ENCODE measurements at places on chromosomes 12 and 14.

GRCh38 chr12:92065639-92066038 lies 80.0 kb downstream of the BTG1 start:
- DNase-seq: no peak

- DNase-seq: no peak
Measured at GRCh38 chr14:38900887-38901286, 202.1 kb downstream of the SEC23A start.

DNA sequence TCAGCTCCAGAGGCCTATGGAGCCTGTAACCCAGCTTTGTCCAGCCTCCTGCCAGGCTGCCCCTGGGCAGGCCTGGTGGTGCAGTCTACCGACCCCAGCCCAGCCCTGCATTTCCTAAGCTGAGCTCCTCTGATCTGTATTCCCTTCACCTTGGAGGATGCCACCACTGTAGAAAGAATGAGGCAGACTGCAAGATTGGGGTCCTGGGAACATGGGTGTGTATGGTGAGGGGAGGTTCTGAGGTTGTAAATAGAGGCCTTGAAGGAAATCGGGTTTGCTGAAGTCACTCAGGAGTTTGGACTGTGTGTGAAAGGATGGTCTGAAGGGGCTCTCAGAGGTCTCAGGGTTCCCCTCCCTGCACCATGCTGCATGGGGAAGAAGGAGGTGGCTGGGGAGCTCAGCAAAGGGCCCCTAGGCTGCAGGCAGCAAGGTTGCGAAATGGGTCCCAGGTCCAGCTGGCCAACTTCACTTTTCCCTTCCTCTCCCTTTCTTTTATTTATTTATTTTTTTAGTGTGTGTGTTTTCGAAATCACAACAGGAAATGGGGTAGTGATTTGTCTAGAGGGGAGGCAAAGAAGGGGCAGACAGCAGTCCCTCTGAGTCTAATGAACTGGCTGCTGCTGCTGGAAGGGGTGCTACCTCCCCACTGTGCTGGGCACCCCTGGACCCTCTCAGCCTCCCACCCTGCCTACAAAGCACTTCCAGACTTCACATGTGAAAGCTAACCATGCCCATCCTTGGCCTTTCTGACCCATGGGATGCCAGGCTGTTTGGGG lies 1.2 kb upstream of the LRP1-AS start:
- no peak for DNase-seq

DNA sequence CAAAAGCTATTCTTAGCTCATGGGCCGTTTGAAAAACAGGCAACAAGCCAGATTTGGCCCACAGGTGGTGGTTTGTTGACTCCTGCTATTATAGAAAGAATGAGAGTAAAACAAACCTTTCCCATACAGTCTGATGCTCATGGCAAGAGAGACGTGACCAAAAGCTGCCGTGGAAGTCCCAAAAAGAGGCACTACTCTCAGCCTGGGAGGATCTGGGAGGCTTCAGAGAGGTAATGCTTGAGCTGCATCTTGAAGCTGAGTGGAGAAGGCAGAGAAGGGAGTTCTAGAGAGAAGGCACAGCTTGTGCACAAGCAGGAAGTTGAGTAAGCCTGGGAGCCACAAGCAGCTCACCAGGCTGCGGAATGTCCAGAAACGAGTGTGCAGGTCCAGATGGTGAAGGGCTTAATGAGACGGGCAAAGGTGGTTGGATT lies 9.6 kb downstream of the PLXNC1 start:
- DNase-seq: no peak

DNA sequence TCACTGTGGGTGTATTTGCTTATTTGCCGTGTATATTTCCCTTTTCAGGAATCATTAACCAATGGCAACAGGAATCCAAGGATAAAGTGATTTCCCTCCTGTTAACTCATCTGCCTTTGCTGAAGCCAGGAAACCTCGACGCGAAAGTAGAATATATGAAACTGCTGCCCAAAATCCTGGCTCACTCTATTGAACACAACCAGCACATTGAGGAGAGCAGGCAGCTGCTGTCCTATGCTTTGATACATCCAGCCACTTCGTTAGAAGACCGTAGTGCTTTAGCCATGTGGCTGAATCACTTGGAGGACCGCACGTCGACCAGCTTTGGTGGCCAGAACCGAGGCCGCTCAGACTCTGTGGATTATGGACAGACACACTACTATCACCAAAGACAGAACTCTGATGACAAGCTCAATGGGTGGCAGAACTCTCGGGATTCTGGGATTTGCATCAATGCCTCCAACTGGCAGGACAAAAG lies 135.1 kb downstream of the SAMD4A start:
- DNase-seq: no peak

- no peak for DNase-seq
Measured at GRCh38 chr12:120522568-120522967, 6.4 kb downstream of the COQ5 start.

DNA sequence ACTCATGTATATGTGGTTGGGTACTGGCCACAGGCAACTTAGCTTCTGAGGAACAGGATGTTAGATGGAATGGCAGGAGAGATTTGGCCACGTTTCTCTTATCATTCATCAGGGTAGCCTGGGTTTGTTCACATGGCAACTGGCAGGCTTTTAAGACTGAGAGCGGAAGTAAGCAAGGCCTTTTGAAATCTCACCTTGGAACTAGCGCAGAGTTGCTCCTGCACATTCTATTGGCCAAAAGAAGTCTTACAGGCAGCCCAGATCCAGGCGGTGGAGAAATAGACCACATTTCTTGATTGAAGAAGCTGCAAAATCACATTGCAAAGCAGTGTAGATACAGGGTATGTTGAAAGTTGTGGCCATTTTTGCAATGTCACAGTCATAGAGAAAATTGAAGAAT lies 3.7 kb downstream of the CLEC4A start:
- no peak for DNase-seq

DNA sequence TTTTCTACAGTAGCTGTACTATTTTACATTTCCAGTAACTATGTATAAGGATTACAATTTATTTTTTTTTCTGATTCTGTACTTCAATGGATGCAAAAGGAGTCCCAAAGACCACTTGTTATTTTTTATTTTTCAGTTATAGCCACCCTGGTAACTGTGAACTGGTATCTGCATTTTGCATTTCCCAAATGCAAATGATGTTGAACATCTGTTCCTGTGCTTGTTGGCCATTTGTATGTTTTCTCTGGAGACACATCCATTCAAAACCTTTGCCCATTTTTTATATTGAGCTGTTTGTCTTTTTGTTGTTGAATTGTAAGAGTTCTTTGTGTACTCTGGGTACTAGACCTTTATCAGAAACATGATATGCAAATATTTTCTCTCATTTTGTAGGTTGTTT lies 485.6 kb downstream of the LRIG3 start:
- no peak for DNase-seq

DNA sequence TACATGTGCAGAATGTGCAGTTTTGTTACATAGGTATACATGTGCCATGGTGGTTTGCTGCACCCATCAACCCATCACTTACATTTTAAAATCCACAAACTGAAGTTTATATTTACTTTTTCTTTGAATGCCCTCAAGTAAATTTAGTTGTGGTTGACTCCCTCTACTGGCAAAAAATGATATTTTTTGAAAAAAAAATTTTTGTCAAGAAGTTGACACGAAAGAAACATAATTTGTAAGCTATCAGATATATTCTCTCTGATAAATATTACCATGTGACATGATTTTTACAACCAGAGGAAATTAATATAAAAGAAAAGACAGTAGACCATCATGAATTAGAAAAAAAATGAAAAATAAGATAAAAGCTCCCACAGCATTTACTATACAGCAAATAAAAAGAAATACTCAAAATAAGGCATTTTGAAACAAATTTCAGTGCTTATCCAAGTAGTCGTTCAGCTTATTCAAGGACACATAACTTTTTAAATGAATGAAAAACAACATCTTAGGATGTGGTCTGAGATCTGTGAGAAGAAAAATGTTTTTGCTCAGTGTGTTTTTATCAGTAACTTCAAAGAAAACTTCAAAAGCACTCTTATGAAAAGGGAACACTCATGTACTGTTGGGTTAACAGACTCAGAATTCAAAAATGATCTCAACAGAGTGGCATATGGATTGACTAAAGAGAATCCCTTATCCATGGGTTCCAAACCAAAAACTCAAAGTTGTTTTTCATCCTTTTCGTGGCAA lies 30.0 kb upstream of the GRIP1 start:
- no peak for DNase-seq

- DNase-seq: no peak
Measured at GRCh38 chr14:20820063-20820904, 17.6 kb upstream of the RNASE1 start.

DNA sequence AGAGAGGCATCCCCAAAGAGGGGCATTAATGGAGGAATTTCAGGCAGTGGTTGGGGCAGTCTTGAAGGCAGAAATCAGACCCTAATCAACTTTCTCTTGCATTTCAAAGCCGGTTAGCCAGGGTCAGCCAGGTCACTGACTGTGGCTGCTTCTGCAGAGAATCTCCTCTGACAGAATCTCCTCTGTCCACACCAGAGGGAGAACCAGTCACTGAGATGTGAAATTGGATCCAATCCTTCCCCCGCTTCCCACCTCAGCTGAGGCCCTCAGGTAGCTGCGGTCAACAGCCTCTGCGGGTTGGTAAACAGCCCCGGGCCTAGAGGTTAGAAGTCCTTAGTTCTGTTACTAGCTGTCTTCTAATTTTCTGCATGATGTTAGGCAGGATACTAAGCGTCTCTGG lies 39.8 kb upstream of the NUAK1 start:
- no peak for DNase-seq

DNA sequence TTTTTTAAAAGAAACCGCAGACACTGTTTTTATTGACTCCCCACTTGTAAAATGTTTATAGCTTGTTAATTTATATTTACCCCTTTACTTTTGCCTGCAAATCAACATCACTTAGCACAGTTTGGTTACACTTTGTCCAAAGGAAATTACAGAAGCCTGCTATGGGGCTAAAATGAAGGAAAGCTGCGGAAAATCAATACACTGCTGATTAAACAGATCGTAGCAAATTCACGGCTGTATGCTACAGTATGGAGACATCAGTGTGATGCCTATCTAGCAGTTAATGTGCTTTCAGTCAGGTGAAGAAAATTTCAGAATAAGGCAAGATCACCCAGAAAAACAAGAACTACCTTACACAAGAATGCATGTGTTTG lies 110.0 kb downstream of the FOXG1 start:
- no peak for DNase-seq

DNA sequence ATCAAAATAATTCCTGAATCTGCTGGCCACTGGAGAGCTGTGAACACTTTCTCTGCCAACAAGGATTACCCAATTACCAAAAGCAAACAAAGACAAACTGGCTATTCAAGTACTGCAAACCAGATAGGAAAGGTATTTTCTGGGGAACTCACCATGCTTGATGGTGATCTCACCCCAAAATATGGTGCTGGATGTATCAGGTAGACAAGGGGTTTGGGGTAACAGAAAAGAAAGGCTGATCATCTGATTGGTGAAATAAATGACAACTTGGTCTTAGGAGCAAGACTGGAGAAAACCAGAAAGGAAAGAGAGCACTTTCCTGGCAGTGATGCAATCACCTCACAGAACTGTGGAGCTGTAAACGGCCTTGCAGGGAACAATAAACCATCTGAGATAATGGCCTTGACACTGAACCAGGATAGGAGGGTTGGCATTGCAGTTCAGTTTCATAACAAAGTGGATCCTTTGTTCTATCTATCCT lies 31.0 kb upstream of the NPFF start:
- DNase-seq: no peak

GRCh38 chr12:120242275-120242799 lies 23.2 kb downstream of the PXN start:
- no peak for DNase-seq

GRCh38 chr12:65414526-65414925 lies 136.0 kb downstream of the MSRB3 start:
- no peak for DNase-seq

DNA sequence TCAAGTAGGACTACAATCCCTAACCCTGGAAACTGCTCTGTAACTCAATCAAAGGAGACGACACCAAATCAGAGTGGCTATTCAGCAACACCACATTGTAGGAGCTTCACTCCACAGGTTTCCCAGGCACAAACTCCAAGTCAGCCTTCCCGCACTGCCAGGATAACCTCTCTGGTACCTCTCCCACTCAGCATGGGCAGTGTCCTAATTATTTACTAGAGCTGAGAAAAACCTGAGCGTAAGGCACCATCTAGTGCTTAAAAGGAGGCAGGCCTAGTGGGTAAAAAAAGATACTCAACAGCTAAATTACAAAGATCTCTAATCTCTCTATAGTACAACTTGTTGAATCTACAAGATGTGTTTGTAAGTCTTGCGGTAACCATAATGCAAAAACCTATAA lies 36.1 kb downstream of the PARP11 start:
- no peak for DNase-seq

DNA sequence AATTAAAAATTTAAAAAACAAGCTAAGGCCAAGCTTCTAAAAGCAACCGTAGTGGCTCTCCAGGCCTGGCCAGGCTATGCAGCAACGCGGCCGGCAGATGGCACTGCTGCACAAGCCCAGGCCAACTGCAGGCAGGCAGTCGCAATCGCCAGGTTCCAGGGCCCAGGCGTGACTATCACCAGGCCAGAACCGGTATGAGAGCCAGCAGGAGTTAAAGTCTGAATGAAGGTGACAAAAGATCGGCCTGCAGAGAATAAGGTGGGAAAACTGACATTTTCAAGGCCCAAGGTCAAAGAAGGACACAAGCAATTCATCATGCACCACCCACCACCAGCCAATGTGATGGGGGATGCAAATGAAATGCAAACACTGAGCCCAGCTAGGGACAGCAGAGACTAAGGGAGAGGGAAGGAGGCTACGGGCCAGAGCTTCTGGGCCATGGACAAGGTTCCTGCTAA lies 43.6 kb upstream of the ANO2 start:
- peak; percentile 57 for DNase-seq

DNA sequence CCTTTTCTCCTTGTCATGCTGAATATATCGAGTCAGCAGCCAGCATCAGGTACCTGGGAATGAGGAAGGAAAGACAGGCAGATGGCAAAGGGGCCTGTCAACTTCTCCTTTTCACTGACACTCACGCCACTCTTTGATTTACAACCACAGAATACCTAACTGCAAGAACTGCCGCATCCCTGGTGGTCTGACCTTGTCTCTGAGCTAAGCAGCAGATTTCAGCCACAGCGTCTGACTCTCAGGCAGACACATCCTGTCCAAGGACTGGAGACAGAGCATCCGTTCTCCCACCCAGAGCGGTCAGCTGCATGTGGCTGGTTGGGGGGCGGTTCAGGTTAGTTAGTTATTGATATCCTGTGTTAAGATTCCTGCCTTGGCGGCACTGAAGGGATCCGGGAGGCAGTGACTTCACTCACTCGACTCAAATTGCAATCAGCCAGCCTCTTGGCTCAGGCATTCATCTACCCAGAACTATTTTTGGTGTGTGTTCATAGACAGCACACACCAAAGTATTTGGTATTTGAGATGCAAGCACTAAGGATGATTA lies 11.2 kb upstream of the MAP1LC3B2 start:
- no peak for DNase-seq

GRCh38 chr12:20778969-20779368 lies 31.5 kb upstream of the SLCO1B3 start:
- no peak for DNase-seq

DNA sequence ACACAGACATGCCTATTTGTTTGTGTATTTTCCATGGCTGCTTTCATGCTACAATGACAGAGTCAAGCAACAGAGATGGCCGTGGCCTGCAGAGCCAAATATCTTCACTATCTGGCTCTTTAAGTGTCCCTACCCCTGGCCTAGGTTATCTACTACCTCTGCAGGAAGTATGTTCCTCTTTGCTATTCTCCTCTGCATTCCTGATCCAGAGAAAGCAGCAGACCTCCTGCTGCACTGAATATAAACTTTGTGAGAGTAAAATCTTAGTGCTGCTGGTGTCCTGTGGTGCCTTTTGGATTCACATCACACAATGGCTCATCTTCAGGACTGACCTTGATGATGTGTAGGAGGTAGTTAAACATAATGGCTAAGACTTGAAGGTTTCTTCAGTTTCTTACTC lies 233.4 kb downstream of the IPO8 start:
- DNase-seq: no peak

- DNase-seq: no peak
Measured at GRCh38 chr14:68327231-68327630, 465.6 kb downstream of the ZFP36L1 start.
